ENCODE measurements at places on chromosomes 11 and 22. TPM values are rescaled to one million over a fixed set of nuclear protein-coding genes. Genes with fewer than 3 reads are reported as not detected.

The TRIM48 gene
- not detected for total RNA-seq

The OR10D3 gene
- total RNA-seq: not detected

The TLCD5 gene
- 16.8 TPM for total RNA-seq

The DYNC2H1 gene
- 21.8 TPM for total RNA-seq

The FADS1 gene
- total RNA-seq: 248 TPM

The OR10A2 gene
- total RNA-seq: not detected

DNA sequence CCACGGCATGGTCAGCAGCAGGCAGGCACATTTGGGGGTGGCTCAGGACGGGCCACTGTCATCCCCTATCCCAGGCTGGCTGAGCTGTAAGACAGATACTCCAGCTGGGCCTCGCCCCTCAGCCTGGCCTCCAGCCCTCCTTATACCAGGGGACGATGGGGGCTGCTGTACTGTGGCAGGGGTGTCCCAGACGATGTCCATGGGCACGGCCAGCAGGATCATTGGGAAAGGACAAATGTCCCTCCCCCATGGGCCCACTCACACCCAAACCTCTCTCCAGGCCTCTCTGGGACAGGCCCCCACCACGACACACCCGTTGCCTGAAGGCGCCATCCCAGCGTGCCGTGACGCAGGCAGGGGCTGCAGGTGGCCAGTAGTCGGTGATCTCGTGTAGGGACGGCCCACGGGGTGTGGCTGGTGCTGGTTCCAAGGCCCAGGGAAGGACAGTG is 1.5 kb upstream of the IL17REL start:
- H3K27me3 ChIP-seq: peaks cover 53% of the 10 kb centered on the region
- H3K27ac ChIP-seq: no peak overlapping the region
- H3K4me1 ChIP-seq: no peaks in the 10 kb centered on the region
- no peak overlapping the region for H3K4me3 ChIP-seq
- H3K36me3 ChIP-seq: no peaks in the 10 kb centered on the region

DNA sequence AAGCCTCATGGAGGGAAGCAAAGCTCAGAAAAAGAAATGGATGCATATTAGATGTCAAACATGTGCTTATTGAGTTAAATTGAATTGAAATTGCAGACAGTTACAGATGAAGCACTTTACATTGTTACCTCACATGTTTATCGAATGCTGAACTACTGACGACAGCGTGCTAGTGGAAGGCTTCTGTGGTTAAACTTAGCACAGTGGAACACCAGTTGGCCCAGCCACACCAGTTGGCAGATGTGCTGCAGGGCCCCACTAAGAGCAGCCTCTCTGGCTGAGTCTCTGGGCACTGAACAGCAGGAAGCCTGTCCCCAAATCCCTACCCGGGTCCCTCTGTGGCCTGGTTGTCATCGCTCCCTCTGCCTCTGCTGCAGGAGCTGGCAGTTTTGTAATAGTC is 242.1 kb downstream of the NTM start:
- no peaks in the 10 kb centered on the region for H3K36me3 ChIP-seq
- no peak overlapping the region for H3K27ac ChIP-seq
- H3K4me1 ChIP-seq: peaks cover 37% of the 10 kb centered on the region
- peaks cover 13% of the 10 kb centered on the region for H3K27me3 ChIP-seq
- no peak overlapping the region for H3K4me3 ChIP-seq

DNA sequence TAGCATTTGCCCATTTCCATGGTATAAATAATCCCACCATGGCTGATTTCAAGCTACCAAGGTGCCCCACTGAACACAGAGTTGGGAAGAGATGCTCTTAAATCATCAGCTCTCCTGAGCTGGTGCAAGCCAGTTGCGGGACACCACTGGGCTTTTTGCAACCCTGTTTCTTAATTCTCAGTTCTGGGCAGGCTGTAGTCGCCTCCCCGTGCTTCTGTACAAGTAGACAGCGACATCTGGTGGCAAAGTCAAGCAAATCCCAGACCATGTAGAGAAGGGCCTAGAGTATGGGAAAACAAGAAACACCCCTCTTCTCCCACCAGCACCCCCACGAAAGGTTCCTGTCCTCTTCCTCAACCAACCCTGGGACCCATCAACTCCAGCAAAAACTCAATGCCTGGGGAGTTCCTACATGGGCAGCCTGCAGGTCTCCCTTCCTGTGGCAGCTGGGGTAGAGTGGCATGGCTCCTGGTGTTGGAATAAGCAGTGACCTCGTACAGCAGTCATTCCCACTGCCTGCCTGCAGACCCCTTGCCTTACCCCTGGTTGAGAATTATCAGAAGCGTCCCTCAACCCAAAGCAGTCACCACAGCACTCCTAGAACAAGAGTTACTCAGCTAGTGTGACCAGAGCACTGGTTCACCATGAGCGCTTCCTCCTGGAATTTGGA is 68.4 kb downstream of the IGLL5 start:
- no peak overlapping the region for H3K27ac ChIP-seq
- no peaks in the 10 kb centered on the region for H3K36me3 ChIP-seq
- peaks cover 72% of the 10 kb centered on the region for H3K27me3 ChIP-seq
- DNase-seq: peak; percentile 69
- H3K4me1 ChIP-seq: peaks cover 18% of the 10 kb centered on the region

DNA sequence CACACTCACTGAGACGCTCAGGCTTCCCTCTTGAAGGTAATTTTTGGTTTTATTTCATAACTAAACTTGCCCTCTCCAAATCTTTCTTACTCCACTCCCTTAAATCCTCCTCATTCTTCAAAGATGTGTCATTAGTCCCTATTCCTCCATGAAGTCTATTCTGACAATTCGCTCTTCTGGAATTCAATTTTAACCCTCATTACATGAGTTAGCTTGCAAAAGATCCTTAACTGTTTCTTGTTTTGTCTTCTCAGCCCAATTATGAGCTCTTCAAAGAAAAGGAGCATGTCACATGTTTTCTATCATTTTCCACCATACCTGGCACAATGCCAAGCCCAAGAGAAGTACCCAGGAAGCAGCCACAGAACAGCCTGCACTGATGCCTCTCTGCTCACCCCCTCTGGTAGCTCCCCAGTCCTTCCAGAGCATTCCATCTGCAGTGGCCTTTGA is 13.0 kb downstream of the GALNT18 start:
- H3K4me1 ChIP-seq: peaks cover under 1% of the 10 kb centered on the region
- H3K27me3 ChIP-seq: peaks cover 2% of the 10 kb centered on the region
- no peak for DNase-seq
- no peak overlapping the region for H3K27ac ChIP-seq
- no peak overlapping the region for H3K4me3 ChIP-seq

GRCh38 chr11:94790661-94791180 is 22.6 kb downstream of the AMOTL1 start:
- peaks cover 72% of the 10 kb centered on the region for H3K4me1 ChIP-seq
- H3K36me3 ChIP-seq: peaks cover 3% of the 10 kb centered on the region
- H3K27ac ChIP-seq: peak overlapping the region; percentile 1
- no peak overlapping the region for H3K4me3 ChIP-seq
- no peaks in the 10 kb centered on the region for H3K27me3 ChIP-seq

DNA sequence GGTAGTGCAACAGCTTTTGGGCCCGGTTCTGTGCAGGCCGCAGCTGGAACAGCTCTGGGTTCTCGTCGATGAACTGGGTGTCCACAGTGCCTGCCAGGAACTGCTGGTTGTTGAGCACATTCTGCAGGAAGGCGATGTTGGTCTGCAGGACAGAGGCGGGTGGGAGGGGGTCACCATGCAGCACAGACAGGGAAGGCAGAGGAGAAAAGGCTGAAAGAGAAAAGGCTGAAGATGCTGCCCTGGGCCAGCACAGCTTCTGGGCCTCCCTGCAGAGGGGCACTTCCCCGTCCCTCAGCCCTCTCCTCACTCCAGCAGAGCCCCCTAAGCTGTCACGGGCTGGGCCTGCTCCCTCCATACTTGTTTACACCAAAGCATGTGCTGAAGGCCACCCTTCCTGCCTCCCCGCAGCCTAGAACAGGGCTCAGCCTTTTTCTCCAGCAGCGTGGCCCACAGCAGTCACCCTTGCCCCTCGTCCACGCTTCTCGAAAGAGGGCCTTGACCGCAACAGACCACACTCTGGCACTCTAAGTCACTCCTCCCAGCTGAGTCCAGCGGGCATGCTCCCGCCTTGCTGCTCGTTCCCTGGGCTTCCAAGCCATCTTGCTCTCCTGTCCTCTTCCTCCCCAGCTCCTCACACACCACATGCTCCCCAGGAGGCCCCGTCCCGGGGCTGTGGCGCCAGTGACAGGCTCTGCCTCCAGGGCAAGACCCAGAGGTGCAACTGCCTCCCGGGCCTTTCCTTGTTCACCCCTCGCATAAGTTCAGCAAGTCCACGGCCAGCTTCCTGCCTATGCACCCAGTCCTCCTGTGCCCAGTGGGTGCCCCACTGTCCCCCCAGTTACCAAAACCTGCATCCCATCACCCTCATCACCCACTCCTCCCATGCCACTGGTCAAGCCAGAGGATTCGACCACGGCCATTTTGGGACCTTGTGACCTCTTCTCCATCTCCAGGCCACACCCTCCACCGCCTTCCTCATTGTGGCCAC is 3.3 kb upstream of the LRFN4 start:
- H3K4me3 ChIP-seq: peak overlapping the region; percentile 74
- DNase-seq: no peak
- H3K36me3 ChIP-seq: peaks cover 2% of the 10 kb centered on the region

- no peak overlapping the region for H3K4me3 ChIP-seq
- H3K27ac ChIP-seq: no peak overlapping the region
- no peaks in the 10 kb centered on the region for H3K27me3 ChIP-seq
- no peak for DNase-seq
Measured at GRCh38 chr22:44448271-44448830, 49.7 kb downstream of the RTL6 start.

DNA sequence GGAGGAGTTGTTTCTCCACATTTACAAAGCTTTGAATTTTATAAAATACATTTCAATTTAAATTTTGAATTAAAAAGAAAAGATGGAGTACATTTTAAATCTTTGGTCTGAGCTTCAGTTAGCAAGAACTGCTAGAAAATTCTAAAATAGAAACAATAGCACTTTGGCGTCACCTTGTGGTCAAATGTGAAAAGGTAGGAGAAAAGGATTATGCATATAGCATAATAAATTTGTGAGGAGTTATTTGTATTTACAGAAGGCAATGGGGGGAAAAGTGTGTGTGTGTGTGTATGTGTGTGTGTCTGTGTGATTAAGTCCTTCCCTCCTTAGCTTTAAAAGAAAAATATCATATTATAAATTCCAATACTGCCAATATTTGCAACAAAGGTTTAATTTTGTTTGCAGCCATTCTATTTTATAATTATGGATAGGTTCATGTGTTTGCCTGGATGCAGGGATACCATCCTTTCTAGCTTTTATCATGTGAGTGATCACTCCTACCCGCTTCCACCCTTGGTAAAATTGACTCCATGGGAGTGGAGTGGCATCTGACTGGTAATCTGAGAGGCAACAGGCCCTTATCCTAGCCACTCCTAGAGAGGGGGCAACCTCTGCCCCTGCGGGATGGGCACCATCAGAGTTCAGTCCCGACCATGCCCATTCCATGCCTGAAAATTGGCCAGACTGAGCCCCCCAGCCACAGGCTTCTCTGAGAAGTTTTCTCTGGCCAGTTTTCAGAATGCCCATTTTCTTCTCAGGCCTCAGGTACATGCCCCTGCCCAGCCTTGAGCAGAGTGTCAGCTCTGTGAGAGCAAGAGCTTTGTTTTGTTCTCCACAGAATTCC is 13.6 kb upstream of the LGR4 start:
- H3K27me3 ChIP-seq: no peaks in the 10 kb centered on the region
- DNase-seq: peak; percentile 67
- H3K4me1 ChIP-seq: peaks cover 5% of the 10 kb centered on the region
- no peak overlapping the region for H3K4me3 ChIP-seq
- H3K36me3 ChIP-seq: peaks cover 18% of the 10 kb centered on the region
- H3K27ac ChIP-seq: no peak overlapping the region

- H3K36me3 ChIP-seq: no peaks in the 10 kb centered on the region
- H3K4me1 ChIP-seq: peaks cover 7% of the 10 kb centered on the region
- DNase-seq: no peak
- H3K27me3 ChIP-seq: peaks cover 32% of the 10 kb centered on the region
- no peak overlapping the region for H3K4me3 ChIP-seq
Measured at GRCh38 chr11:85815186-85815931, 4.4 kb upstream of the SYTL2 start.

- no peaks in the 10 kb centered on the region for H3K27me3 ChIP-seq
- H3K4me1 ChIP-seq: no peaks in the 10 kb centered on the region
- H3K4me3 ChIP-seq: no peak overlapping the region
- H3K36me3 ChIP-seq: no peaks in the 10 kb centered on the region
- DNase-seq: no peak
Measured at GRCh38 chr11:23364076-23364475, 503.8 kb upstream of the CCDC179 start.

- H3K36me3 ChIP-seq: no peaks in the 10 kb centered on the region
- H3K27me3 ChIP-seq: peaks cover 6% of the 10 kb centered on the region
- DNase-seq: no peak
- no peak overlapping the region for H3K27ac ChIP-seq
Measured at GRCh38 chr11:83717537-83717936, 431.4 kb upstream of the CCDC90B start.

GRCh38 chr22:19378344-19378674 is 53.2 kb downstream of the HIRA start:
- no peaks in the 10 kb centered on the region for H3K27me3 ChIP-seq
- no peak for DNase-seq
- no peak overlapping the region for H3K27ac ChIP-seq
- peaks cover 13% of the 10 kb centered on the region for H3K36me3 ChIP-seq
- H3K4me1 ChIP-seq: no peaks in the 10 kb centered on the region

DNA sequence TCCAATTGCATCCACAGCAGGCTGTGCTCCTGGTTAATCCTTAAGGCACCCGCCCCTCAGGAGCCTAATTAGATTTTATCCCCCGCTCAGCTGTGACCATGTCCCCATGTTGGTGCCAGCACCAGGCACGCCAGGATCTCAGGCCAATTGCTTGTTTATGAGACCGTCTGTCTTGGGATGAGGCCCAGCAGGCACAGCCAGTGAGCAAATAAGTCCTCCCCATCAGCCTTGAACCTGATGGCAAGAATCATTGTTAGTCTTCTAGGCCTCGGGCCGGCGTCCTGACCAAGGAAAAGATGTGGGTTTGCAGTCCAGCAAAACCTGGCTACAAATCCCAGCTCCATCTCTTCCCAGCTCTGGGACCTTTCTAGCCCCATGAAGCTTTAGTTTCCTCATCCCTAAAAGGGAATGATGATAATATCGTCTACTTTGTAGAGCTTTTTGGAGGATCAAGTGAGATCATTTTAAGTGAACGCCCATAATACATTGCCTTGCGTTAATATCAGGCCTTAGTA is 57.3 kb downstream of the TP53I11 start:
- peaks cover 69% of the 10 kb centered on the region for H3K4me1 ChIP-seq
- DNase-seq: no peak
- no peaks in the 10 kb centered on the region for H3K27me3 ChIP-seq

GRCh38 chr11:59558270-59558643 is 46.9 kb downstream of the OR4D9 start:
- DNase-seq: no peak
- H3K27me3 ChIP-seq: peaks cover 45% of the 10 kb centered on the region
- H3K36me3 ChIP-seq: peaks cover 8% of the 10 kb centered on the region
- H3K4me3 ChIP-seq: peak overlapping the region; percentile 99
- no peak overlapping the region for H3K27ac ChIP-seq
- peaks cover 43% of the 10 kb centered on the region for H3K4me1 ChIP-seq

DNA sequence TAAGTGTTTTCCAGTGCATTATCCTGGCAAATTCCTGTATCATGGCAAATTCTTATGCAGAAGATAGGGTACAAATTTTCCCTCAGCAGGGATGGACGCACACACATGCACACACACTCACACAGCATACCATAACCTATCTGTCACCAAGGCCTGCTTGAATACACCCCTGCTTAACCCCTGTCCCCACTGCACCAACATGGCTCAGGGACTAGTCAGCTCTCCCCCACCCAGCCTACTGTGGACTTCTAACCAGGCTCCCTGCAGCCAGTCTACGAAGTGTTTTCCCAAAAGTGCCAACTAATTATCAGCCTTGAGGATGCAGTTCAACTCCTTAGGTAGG is 63.1 kb downstream of the RAB30 start:
- no peak for DNase-seq
- peaks cover 57% of the 10 kb centered on the region for H3K4me1 ChIP-seq
- no peaks in the 10 kb centered on the region for H3K36me3 ChIP-seq
- no peak overlapping the region for H3K4me3 ChIP-seq

Measured in neural crest cell (in vitro differentiated cells).